Cerebellum (tissue), 4 donors: ENCODE measurements at places on chromosomes 6 and 20.
A peak's percentile ranks its signal among the peaks of the same experiment; 100 is the strongest.

DNA sequence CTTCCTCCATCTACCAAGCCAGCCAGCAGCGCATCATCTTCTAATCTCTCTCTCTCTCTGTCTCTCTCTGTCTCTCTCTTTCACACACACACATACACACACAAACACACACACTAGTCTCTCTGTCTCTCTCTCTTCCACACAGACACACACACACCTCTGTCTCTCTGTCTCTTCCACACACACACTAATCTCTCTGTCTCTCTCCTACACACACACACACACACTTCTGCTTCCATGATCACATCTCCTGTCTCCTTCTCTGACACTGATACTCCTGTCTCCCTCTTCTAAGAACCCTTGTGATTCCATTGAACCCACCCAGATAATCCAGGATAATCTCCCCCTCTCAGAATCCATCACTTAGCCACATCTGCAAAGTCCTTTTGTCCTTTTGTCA is 181.3 kb downstream of the NFATC2 start:
- DNase-seq, result no peak

- DNase-seq, result no peak
Observed at GRCh38 chr6:24486065-24486464, 3.3 kb downstream of the GPLD1 start.

GRCh38 chr6:152700427-152700826 is 2.7 kb downstream of the MYCT1 start:
- DNase-seq, result no peak

GRCh38 chr6:84258268-84258667 is 30.8 kb upstream of the CEP162 start:
- DNase-seq, result no peak

- peak; percentile 67 for DNase-seq
Observed at GRCh38 chr6:159229651-159230051, 60.5 kb downstream of the FNDC1 start.

DNA sequence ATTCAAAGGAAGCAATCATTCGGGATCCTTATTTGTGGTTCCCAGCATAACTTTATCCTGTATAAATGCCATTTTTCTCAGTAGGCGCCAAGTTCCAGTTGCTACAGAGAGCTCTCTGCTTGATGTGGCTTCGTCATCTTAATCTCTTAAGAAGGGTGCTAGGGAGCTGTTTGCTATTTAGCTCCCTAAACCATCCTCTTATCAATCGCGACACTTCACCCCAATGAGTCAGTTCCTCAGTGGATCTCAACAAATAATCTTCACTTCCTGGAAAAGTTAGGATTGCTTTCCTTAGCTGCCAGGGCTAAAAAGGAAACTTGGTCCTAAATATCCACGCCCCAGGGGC is 1.3 kb upstream of the NKAIN2 start:
- no peak for DNase-seq

GRCh38 chr20:58697867-58698703 is 5.5 kb downstream of the NPEPL1 start:
- DNase-seq, result no peak

DNA sequence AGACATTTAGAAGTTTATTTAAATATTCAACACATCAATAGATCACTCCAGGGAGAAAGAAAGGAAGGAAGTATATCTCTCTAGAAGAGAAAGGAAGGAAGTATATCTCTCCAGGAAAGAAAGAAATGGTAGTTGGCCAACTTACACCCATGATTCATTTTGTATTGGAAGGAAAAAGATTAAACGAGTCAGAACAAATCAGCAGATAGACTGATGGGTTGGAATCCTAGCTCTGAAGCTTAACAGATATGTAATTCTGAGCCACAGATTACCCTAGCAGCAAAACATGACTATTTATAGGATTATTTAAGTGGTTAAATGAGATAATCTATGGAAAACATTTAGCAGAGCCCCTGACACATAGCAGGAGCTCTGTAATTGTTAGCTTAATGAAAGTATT is 27.1 kb downstream of the COL12A1 start:
- DNase-seq, result no peak

DNA sequence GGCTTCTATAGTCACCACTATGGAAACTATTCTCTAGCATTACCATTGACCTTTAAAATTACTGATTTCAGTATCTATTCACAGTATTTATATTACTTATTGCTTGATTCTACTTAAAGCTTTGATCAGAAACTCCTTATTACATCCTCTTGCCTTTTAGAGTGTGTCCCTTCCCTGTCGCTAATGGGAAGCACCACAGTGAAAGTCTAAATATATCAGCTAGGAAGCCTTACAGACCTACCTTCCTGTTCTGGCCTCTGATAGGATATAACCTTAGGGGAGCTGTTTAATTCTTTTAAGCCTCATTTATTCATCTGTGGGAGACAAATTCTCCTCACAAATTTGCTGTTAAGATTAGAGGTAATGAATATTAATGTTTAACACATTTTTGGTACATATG is 122.7 kb downstream of the ADGRB3 start:
- no peak for DNase-seq

DNA sequence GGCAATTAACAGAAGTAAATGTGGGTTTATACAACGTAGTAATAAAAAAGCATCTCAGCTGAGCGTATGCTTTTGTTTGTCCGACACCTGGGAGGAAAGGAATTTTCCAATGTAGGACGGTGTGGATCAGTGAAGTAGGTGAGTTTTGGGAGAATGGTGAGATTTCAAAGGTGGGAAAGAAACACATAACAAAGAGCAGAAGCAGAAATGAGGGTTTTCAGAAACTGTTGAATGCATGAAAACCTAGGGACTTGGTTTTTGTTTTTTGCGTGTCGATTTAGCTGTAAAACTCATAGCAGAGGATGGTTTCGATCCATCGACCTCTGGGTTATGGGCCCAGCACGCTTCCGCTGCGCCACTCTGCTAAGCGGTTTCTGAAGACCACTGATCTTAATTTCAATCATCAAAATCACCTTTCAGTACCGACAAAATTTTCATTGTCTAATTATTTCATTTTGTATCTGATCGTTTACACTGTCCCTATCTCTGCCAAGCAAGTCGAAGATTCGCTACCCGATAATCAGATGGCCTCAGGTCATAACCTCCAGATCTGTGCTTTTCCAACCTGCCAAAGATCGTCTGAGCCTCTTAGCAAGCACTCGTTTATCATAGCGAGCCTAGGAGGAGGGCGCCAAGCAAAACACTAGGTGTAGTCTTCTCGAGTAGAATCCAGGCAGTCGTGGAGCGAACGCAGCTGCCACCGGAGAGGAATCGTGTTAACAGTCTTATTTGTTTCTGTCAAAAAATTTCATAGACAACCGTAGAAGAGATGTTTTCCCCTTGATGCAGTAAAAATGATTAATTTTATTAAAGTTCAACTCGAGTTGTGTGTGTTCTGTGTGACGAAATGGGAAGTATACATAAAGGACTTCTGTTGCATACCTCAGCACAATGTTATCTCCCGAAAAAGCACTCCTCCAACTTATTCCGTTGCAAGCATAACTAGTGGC is 20.9 kb upstream of the POM121L2 start:
- peak; percentile 15 for DNase-seq

DNA sequence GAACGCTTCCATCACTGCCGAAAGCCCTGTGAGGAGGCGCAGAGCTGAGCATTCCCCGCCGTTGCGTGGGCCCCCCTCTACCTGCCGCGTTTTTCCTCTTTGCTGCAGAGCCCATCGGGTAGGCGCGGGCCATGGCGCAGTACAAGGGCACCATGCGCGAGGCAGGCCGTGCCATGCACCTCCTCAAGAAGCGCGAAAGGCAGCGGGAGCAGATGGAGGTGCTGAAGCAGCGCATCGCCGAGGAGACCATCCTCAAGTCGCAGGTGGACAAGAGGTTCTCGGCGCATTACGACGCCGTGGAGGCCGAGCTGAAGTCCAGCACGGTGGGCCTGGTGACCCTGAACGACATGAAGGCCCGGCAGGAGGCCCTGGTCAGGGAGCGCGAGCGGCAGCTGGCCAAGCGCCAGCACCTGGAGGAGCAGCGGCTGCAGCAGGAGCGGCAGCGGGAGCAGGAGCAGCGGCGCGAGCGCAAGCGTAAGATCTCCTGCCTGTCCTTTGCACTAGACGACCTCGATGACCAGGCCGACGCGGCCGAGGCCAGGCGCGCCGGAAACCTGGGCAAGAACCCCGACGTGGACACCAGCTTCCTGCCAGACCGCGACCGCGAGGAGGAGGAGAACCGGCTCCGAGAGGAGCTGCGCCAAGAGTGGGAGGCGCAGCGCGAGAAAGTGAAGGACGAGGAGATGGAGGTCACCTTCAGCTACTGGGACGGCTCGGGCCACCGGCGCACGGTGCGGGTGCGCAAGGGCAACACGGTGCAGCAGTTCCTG is 693 bp downstream of the FAM50B start:
- DNase-seq, result peak; percentile 22

GRCh38 chr6:129133770-129134192 is 250.8 kb downstream of the LAMA2 start:
- DNase-seq, result no peak

DNA sequence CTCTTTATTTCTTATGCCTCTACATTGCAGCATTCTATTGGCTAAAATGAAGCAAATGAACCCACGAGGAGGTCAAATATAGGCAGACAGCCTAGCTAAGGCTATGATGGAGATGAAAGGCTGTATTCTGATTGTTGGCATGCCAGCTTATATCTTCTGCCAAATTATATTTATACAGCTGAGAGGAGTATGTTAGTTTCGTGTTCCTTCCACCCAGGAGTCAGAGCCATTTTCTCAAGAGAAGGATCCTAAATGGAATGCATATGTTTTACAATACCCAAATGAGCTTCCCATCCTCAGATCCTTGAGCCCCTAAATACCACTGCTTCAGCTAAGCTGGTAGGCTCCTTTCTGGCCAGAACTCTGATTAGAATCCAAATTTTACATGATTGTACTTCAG is 178.4 kb upstream of the HDDC2 start:
- no peak for DNase-seq

DNA sequence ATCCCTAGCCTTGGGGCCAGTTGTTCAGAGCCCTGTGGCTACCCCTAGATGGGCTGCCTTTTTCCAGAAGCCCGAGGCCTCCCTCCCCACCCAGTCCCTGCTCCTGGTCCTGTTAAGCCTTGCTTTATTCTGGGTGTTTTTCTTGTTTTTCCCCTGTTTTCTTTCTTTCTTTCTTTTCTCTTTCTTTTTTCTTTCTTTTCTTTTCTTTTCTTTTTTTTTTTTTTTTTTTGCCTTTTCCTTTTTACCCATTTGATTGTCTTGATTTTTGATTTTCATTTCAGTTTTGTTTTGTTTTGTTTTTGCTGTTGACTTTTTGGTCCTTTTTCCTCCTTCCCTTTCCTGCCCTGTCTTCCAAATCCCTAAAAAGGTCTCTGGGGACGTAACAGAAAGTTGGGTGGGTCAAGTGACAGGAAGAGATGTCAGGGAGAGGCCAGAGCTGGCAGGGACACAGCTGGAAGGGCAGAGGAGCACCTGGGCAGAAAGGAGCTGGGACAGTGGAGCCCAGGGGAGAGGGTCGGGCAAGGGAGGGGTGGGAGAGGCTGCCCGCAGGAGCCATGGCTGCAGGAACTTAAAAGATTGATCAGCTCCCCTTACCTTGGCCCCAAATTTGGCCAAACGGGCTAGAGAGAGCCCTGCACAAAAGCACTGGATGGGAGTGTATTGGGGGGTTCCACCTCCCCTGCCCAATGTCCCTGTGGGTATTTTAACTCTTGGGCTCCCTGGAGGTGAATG is 27.6 kb downstream of the MYH7B start:
- DNase-seq, result no peak

DNA sequence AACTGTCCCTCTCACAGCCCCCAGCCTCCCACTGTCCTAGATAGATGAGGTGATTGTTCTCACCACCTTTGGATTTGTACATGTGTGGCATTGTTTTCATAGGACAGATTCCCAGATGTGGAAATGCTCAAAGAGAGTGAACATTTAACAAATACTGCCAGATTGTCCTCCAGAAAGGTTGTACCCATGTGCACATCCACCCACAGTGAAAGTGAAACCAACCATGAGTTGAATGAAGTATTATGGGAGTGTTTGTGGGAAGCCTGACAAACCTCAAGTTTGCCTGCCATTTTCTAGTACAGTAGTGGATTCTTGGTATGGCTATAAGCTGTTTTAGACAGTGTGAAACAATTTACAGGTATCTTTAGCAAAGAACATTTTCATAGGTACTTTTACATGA is 42.7 kb downstream of the ANKRD6 start:
- DNase-seq, result no peak

GRCh38 chr20:15976047-15976736 is 597.1 kb downstream of the KIF16B start:
- peak; percentile 41 for DNase-seq

DNA sequence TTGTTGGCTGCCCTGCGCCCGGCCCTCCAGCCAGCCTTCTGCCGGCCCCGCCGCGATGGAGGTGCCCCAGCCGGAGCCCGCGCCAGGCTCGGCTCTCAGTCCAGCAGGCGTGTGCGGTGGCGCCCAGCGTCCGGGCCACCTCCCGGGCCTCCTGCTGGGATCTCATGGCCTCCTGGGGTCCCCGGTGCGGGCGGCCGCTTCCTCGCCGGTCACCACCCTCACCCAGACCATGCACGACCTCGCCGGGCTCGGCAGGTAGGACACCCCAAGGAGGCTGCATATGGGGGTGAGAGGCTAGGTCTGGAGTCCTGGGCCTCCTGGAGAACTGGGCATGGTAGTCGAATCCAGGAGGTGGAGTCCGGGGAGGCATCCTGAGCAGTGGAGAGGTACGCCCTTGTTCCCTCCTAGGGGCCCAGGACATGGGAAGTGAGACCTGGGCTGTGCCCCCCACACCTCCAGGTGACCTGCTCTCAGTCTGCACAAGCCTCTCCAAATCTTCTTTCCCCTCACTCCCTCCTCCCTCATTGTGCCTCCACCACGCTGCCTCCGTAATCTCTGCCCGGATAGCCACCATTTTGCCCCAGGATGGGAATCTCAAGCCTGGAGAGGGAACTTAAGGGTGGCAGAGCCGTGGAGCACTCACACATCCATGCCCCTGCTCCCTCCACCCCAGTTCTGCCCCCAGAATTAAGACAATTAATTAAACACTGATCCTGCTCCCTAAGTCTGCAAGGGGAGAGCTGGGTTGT is 541 bp downstream of the CDC25B start:
- DNase-seq, result peak; percentile 33

- no peak for DNase-seq
Observed at GRCh38 chr6:144158133-144158532, 7.8 kb downstream of the STX11 start.
